Body of pancreas (tissue), 4 donors: ENCODE measurements at places on chromosomes 5 and 9. TPM values are rescaled to one million over a fixed set of nuclear protein-coding genes. Genes with fewer than 3 reads are reported as not detected.

The RLN2 gene
- not detected for total RNA-seq

The SLC34A3 gene
- 0.33 TPM for total RNA-seq

The GARIN3 gene
- total RNA-seq = not detected

The IRGM gene
- not detected for total RNA-seq

The PCDHA10 gene
- total RNA-seq = 6.6 TPM

The CCDC112 gene
- total RNA-seq = 20.1 TPM

The RANBP17 gene
- 6.6 TPM for total RNA-seq

The IZUMO3 gene
- total RNA-seq = not detected

The NME5 gene
- 7.5 TPM for total RNA-seq

The GABBR2 gene
- not detected for total RNA-seq

The HTR4 gene
- total RNA-seq = not detected

The SLC4A9 gene
- total RNA-seq = not detected

The CACNA1B gene
- total RNA-seq = 0.26 TPM

The SGCD gene
- total RNA-seq = 0.66 TPM

The PNPLA7 gene
- total RNA-seq = 27.7 TPM

The CDH10 gene
- not detected for total RNA-seq

The SPATA31A3 gene
- total RNA-seq = not detected

The ZNF483 gene
- total RNA-seq = 8.6 TPM

The IFNA2 gene
- total RNA-seq = not detected

The PCDHAC2 gene
- total RNA-seq = 1.6 TPM

The FOXD4L3 gene
- not detected for total RNA-seq

The TAF1L gene
- not detected for total RNA-seq

The OTP gene
- not detected for total RNA-seq

The ZMAT2 gene
- 27.0 TPM for total RNA-seq

The CLTB gene
- total RNA-seq = 57.3 TPM

The SHISAL2B gene
- total RNA-seq = 9.9 TPM
